ENCODE measurements at places on chromosomes 5 and 9.

GRCh38 chr9:33851301-33851700, 34.3 kb downstream of the UBE2R2 start:
- DNase-seq: no peak

DNA sequence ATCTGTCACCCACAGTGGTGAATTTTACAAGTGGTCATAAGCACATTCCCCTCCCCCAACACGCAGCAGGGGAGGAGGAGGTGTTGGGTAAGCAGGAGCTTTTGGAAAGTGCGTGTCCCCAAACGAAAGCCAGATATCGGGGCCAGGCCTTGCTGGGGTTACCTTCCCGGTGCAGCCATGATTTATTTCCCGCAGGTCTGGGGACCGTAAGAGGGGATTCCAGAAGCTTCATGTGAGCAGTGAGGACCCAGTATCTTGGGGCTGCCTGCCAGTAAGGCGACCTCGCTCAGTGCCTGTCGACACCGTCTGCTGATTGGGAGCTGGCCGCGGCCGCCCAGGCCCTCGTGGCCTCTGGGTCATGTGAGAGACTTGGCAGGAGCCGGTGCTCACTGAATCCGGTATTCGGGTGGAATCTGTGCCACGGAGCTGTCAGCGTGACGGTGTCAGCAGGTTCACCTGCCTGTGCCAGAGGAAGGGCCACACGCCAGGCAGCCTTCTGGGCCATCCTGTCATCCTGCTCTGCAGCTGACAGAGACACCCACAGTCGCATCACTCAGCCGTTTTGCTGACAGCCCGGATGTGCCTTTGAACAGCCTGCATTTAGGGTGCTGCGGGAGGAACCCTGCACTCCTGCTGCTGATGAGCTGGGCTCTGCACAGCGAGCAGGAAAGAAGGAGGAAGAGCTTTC, 37.3 kb downstream of the SEC61B start:
- DNase-seq: no peak

DNA sequence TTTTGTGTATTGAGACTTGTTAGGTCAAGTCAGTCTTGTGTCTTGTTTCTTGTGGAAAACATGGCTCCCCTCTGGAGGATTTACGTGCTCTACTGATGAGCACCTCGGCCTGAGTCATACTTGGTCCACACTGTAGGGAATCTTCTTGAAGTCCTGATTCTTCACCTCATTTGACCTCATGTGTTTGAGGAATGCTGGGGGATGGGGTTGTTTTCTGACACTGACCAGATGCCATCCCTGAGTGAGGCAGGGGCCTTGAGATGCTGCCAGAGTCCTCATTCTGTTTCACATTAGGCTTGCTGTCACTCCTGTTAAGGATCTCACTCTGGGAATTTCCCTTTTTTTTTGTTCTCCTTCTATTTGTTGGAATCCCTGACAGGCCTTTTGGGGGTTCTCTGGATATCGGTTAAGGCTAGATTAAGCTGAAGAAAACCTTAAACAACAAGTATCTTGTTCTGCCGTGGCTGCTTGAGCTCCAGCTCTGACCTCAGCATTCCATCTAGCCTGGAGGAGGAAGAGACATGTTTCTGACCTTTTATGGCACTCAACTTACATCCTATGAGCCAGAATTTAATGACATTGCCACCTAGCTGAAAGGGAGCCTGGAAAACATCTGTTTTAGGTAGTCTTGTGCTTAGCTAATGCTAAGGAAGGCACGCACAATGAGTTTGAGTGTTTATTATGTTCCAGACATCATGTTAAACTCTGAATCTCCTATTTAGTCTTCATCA, 20.6 kb downstream of the TCOF1 start:
- DNase-seq: no peak

DNA sequence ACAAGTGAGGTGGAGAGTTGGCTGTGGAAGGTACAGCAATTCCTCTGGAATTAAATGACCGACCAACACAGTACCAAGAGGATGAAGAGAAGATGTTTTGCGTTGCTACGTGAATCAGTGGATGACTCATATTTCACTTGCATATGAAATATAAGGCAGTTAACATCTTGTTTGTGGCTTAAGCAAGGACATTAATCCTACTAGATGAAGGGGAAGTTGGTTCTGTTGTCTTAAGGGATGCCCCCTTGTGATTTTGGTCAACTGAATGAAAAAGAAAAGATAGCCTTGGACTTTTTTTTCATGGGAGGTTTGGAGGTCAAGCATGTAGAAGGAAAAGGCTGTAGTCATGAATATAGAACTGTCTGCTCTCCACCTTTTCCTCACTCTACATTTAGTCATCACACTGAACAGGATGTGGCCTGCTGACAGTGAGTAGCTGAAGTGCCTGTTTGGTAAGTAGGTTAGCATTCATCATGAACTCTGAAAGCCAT, 33.9 kb downstream of the VLDLR start:
- no peak for DNase-seq

GRCh38 chr5:77492653-77493000, 511 bp upstream of the WDR41 start:
- DNase-seq: no peak

DNA sequence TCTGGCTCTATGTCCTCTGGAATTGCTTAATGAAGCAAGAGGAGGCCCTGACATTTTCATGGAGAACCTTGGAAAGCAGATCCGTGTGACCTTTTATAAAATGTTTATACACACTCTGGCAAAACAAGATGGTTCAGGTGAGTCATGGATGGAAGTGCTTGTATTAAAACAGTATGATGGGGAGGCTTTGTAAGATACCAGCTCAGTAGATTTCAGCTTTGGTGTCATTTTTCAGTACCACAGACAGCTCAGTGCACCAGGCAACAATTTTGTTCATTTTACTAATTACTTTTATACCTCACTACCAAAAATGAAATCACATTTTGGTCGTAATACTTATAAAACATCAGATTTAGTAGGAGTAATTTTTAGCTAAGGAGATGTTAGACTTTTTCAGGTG, 5.2 kb downstream of the KCNN2 start:
- DNase-seq: no peak

GRCh38 chr5:173458828-173459609, 130.8 kb upstream of the STC2 start:
- no peak for DNase-seq

DNA sequence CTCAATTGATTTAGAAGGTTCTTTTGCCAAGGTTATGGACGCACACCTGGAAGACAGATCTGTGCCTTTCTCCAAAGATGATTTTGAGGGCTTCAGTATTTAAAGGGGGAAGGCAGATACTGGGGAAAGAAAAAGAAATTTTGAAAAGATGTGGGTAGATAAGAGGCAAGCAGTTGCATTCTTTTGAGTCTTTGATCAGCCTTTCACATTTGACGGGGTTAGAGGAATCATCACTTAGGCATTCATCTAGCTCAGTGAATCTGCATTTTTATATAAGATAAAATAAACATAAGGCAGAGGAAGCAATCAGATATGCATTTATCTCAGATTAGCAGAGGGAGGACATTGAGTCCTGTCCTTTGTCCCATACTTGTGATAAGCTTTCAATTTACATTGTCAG, 243.4 kb upstream of the RAI14 start:
- no peak for DNase-seq

DNA sequence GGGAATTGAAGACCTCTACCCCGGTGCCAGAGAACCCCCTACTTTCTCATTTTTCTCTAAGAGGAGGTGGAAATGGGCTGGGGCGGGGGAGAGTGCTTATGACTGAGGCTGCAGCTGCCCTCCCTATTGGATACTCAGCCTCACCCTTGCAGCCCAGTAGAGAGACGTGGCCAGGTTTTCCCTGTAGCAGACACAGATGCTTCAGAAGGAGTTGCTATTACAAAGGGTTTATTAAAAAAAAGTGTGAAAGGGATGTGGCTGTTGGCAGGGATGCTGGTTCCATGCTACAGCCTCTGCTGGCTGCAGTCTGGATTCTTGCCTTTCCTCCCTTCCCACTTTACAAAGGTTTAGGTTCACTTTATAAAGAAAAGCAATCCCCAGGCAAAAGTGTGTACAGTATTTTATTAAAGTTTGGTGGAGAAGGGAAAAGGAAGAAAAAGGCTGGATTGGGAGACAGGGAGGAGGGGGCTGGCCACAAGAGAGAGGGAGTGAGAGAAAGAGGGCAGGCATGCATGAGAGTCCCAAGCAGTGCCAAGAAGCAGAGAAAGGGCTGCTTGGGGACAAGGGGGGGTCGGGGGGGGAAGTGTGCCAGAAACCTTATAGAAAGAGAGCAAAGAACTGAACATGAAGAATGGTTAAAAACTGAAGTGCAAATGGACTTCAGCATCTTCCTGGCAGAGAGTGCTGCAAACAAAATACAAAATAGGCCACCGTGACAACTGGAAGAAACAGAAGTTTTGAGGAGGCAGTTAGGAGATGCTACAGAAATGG, 29.5 kb upstream of the NFIB start:
- no peak for DNase-seq
